Right lung (tissue), 10 donors: ENCODE measurements at places on chromosomes 3 and 15. TPM values are rescaled to one million over a fixed set of nuclear protein-coding genes. Genes with fewer than 3 reads are reported as not detected.

GRCh38 chr3:152388631-152389030, 119.9 kb downstream of the MBNL1 start:
- DNase-seq = no peak

DNA sequence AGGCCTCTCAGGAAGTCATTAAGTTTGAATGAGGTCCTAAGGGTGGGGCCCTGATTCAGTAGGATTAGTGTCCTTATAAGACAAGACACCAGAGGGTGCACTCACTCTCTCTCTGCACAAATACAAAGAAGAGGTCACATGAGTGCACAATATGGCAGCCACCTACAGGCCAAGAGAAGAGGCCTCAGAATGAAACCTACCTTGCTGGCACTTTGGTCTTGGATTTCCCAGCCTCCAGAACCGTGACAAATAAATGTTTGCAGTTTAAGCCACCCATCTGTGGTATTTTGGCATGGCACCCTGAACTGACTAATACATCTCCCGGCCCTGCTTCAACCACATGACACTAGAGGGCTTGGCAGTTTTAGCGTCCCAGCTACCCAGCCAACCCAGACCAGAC, 73.9 kb upstream of the CHRNB4 start:
- DNase-seq = no peak

- DNase-seq = peak; percentile 90
Measured at GRCh38 chr3:194315088-194315964, 35.8 kb downstream of the CPN2 start.

The CYP19A1 gene
- not detected for polyA plus RNA-seq

The SH2D7 gene
- polyA plus RNA-seq = 0.40 TPM

The SKIL gene
- polyA plus RNA-seq = 54.2 TPM

The CTDSPL gene
- 115 TPM for polyA plus RNA-seq

The HDDC3 gene
- 16.1 TPM for polyA plus RNA-seq

- DNase-seq = no peak
Measured at GRCh38 chr15:85488997-85489396, 108.6 kb downstream of the AKAP13 start.

GRCh38 chr3:80606073-80606472, 838.3 kb upstream of the ROBO1 start:
- DNase-seq = no peak

The GXYLT2 gene
- polyA plus RNA-seq = 12.4 TPM

DNA sequence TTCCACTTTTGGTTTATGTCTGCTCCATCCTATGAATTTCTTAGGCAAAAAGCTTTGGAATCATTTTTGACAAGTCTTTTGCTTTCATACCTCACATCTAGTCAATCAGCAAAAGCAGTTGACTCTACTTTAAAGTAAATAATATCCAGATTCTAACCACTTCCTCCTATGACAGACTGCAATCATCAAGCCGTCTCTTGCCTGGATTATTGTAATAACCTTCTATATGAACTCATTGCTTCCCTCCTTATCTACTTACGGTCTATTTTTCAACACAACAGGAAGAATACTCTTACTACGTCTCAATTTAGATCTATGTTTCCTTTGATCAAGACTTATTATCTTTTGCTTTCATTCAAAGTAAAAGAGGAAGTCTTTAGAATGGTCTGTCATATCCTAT, 20.7 kb downstream of the CLDN1 start:
- no peak for DNase-seq

The GOLGA8T gene
- not detected for polyA plus RNA-seq

DNA sequence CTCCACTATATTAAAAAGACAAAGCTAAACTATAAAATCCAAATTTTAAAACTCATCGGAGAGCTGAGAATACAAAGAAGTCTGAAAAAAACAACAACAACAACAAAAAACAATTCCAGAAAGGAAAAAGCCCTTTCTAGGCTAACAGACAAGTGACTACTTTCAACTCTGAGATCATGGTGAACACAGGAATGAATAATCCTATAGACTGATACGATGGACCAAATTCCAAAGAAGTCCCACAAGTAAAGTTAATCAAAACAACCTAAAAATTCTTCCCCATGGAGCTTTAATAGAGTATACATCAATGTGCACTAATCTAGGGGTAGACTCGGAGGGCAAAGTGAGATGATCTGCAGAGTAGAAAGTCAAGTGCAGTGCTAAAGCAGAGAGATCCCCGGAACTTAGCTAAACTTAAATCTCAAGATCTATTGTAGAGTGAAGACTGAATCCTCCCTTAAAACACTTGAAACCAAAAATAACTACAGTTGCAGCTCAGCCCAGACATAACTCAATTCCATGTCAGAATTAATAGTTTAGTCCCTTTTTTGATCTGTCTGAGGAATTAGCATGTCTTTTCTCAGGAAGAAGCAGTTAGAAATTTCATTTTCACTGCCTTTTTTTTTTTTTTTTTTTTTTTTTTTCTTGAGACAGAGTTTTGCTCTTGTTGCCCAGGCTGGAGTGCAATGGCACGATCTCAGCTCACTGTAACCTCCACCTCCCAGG, 43.5 kb downstream of the MYO9A start:
- DNase-seq = no peak
